ENCODE measurements at places on chromosomes 4 and X. TPM values are rescaled to one million over a fixed set of nuclear protein-coding genes. Genes with fewer than 3 reads are reported as not detected.

F11 gene
- not detected for total RNA-seq

ITM2A gene
- total RNA-seq = 84.7 TPM

AMBN gene
- total RNA-seq = 0.92 TPM

HSFX2 gene
- 1.4 TPM for total RNA-seq

AWAT2 gene
- total RNA-seq = not detected

TCEAL6 gene
- 10.1 TPM for total RNA-seq

ANXA10 gene
- not detected for total RNA-seq

PDE6B gene
- total RNA-seq = 9.2 TPM

APLN gene
- total RNA-seq = 4.4 TPM

RPL39 gene
- 2,362 TPM for total RNA-seq

CLCN3 gene
- total RNA-seq = 146 TPM

GLRA3 gene
- 26.3 TPM for total RNA-seq

CRMP1 gene
- 489 TPM for total RNA-seq

LNX1 gene
- total RNA-seq = 32.3 TPM

DAPP1 gene
- total RNA-seq = 1.6 TPM

CENPVL3 gene
- total RNA-seq = 10.4 TPM

GASK1B gene
- 44.8 TPM for total RNA-seq

FRMD7 gene
- total RNA-seq = 0.46 TPM

SPANXA1 gene
- total RNA-seq = not detected

BEND2 gene
- total RNA-seq = not detected

DLG3 gene
- total RNA-seq = 68.0 TPM
